ENCODE measurements at places on chromosomes 12 and 14.
A peak's percentile ranks its signal among the peaks of the same experiment; 100 is the strongest.

GRCh38 chr14:29799464-29800095 is 128.1 kb downstream of the PRKD1 start:
- no peak for DNase-seq

- no peak for DNase-seq
Observed at GRCh38 chr14:36771028-36771640, 109.5 kb downstream of the PAX9 start.

DNA sequence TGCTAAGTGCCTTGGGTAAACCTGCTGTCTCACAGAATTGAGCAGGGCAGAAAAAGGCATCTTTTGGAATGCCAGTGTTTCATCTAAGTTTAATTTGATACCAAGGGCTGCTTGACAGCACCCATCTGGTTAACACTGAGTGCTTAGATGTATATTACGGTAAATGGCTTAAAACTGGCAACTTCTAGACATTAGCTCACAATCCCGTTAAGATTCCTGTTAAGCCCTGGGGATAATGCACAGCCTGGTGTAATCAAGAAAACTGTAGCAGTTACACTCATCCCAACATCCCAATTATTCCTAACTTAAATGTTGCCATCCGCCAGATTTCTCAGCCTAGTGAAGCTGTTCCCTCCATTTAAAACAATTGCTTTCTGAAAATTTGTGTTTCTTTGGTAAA is 29.9 kb downstream of the PPFIBP1 start:
- no peak for DNase-seq

- DNase-seq, result no peak
Observed at GRCh38 chr12:72030277-72030676, 91.6 kb downstream of the TPH2 start.

GRCh38 chr14:71647086-71647784 is 285.0 kb upstream of the RGS6 start:
- no peak for DNase-seq

- DNase-seq, result peak; percentile 40
Observed at GRCh38 chr12:104909761-104910160, 48.3 kb downstream of the SLC41A2 start.

GRCh38 chr12:78455991-78456390 is 408.6 kb upstream of the SYT1 start:
- DNase-seq, result no peak

- DNase-seq, result no peak
Observed at GRCh38 chr14:22923746-22924145, 4.8 kb upstream of the RBM23 start.

DNA sequence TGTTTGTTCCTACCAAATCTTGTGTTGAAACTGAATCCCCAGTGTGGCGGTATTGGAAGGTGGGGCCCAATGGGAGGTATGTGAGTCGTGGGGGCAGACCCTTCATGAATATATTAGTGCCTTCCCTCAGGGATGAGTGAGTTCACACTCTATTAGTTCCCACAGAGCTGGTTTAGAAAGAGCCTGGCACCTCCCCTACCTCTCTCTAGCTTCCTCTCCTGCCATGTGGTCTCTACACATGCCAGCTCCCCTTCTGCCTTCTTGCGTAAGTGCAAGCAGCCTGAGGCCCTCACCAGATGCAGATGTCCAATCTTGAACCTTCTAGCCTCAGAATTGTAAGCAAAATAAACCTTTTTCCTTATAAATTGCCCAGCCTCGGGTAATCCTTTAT is 105.8 kb downstream of the SPTSSA start:
- DNase-seq, result peak; percentile 56

GRCh38 chr12:109131154-109132050 is 15.0 kb downstream of the ACACB start:
- peak; percentile 60 for DNase-seq

DNA sequence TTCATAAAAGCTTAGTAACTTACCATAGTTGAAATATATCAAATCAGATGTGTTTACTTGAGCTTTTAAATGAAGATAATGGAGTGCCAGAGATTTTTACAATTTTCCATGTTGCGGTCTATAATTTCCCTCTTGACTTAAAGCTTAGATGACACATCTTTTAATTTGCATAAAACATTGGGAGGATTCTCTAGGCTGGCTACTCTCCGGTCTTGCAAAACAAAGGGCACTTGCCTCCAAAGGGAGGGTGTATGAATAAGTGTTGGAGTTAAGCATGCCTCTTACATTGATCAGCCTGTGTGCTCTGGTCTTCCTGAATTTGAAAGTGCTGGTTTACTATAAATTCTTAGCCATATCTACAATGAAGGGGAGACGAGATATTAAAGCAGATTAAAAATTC is 336.4 kb upstream of the NAV3 start:
- peak; percentile 24 for DNase-seq

DNA sequence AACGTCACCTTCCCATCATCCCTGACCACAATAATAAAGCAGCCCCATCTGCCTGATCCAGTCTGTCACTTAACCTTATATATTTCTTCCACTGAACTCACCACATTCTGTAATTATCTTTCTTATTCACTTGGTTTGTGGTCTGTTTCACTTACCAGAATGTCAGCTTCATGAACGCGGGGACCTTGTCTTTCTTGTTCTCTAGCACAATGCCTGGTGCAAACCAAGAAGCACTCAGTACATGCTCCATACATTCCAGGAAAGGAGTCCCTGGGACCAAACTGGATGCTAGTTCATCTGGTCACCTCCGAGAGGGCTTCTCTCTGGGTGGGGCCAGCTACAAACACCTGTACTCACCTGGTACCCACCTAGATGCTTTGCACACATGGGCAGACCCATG is 17.4 kb upstream of the ANKRD33 start:
- no peak for DNase-seq

- DNase-seq, result no peak
Observed at GRCh38 chr14:102532204-102532658, 22.7 kb upstream of the ANKRD9 start.

DNA sequence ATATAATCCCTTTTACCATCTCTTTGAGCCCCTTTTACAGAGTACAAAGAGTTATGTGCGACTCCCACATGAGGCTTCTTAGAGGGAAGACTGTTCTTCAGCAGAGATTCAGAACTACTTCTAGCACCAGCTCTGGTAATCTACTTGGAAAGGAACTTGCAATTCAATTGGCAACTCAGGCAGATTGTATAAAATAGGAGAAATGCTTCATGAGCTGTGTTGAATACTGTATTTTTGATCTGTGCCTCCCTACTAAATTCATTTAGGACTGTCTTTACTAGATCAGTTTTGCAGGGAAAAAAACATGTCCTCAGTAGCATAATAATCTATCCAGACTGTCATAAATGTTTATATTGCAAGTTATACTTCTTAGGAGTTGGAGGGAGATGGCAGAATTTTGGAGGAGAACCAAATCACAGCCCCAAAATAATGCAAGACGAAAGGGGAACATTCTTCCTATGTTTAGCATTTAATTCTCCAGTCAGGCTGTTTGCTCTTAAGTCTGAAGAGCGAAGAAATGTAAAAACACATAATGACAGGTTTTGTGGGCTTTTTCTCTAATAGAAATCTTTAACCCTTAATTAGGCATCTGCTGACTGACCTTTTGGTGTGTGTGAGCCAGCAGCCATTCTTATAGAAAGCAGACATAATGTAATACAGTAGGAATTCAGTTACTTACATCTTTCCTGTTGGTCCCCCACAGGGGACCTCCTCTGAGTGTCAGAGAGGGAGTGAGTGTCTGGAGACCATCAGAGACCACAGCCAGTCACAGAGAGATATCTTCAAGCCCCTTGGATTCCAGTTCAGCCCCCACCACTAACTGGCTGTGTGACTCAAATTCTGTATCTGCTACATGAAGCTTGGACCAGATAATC is 3.9 kb downstream of the ANO4 start:
- no peak for DNase-seq

DNA sequence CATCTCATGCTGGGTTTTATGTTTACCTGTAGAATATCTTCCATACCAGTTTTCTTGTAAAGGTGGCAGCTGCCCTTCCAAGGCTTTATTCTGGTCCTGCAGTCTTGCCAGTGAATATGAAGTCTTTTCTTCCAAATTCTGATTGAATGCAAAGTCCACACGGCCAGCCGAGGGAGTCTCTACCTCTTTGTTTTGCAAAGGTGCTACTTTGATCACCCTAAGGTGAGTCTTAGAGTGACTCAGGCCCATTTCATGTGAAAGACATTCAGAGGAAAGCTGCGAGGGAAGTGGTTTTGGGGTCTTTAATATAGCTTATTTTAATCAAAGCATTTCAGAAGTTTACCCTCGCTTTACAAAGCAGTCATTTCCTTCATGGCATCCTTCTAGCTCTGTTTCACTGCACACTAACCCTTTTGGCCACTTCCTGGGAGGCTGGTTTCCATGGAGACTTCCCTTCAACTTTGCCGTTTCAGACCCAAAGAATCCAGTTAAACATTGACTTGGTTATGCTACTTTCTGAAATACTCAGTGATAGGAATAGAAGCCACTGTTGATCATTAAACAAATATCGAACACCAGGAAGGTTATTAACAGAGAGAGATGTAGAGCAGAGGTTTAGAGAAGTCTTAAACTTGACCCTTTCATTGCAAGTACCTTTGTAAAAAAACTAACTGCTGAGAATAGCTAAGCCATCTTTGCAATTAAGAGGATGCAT is at the start of gene CCDC198:
CCDC198 (minus strand) TSS at position 391 of the 715 bp plus-strand sequence; CDS start at position 249, 142 bp downstream.
- DNase-seq, result peak; percentile 5

GRCh38 chr12:83920821-83921547 is 991.6 kb downstream of the SLC6A15 start:
- DNase-seq, result no peak

DNA sequence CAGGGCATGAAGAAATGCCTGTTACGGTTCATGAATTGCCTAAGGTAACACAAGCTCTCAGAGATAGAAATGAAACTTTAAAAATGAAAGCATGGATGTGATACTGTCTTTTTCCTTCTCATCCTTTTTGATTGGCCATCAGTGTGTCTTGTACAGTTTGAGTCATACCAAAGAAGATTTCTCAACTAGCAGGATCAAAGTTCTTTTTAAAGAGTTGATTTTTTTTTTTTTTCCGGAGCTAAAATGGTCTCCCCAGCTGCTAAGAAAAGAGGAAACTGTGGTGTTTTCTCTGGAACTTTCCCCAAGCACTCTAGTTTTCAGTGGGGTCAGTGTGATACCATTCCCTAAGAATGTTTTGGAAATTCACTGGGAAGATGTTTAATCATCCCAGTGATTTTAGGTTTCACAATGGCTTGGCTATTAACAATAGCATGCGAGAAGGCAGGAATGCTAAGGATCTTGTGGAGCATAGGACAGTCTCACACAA is 105.0 kb downstream of the ETNK1 start:
- peak; percentile 91 for DNase-seq

DNA sequence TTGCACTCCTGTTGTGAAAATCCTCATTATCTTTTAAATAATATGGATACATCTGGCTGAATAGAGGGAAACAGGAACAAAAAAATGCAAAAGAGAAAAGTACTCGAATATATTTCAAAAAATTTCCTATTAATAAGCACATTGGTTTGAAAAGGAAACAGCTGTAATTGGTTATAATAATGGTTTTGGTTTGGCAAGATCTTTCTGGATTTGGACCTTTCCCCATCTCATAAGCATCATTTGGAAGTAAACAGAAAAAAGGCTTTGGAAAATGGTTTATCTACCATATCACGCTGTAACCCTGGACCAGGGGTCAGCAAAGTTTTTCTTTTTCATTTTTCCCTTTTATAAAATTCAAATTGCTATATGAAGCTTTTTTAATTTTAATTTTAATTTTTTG is 2.8 kb upstream of the NINJ2 start:
- DNase-seq, result peak; percentile 54

DNA sequence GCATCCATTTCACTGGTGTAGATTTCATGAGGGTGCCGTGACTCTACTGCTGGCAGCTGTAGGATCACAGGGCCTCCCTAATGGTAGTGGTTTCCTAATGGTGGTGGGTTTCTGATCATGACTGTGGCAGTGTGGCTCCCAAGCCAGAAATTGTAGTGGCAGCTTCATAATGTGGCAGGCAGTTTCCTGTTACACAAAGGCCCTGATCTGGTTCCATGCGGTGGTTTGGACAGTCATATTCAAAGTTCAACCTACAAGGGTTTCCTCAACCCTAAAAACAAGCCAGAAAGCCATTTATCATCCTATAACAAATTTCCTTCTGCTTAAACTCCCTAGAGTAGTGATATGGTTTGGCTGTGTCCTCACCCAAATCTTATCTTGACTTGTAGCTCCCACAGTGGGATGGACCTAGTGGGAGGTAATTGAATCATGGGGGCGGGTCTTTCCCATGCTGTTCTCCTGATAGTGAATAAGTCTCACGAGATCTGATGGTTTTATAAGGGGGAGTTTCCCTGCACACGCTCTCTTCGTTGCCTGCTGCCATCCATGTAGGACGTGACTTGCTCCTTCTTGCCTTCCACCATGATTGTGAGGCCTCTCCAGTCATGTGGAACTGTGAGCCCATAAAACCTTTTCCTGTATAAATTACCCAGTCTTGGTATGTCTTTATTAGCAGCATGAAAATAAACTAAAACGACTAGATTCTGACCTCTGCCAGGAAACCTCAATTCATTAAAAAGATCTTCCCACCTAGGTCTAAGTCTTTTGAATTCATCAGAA is 257.1 kb downstream of the EFCAB11 start:
- DNase-seq, result no peak

DNA sequence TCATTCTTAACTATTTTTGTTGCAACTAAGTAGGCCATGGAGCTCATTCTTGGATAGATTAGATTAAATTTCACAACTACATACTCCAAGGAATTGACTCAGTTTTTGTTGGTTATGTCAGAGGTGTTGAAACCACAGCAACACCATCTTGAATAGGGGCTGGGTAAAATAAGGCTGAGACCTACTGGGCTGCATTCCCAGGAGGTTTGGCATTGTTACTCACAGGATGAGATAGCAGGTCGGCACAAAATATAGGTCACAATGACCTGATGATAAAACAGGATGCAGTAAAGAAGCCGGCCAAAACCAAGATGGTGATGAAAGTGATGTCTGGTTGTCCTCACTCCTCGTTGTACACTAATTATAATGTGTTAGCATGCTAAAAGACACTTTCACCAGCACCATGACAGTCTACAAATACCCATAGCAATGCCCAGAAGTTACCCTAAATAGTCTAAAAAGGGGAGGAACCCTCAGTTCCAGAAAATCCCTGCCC is 20.9 kb downstream of the DMAC2L start:
- peak; percentile 90 for DNase-seq

GRCh38 chr14:104286496-104286895 is 148.1 kb downstream of the KIF26A start:
- DNase-seq, result no peak

DNA sequence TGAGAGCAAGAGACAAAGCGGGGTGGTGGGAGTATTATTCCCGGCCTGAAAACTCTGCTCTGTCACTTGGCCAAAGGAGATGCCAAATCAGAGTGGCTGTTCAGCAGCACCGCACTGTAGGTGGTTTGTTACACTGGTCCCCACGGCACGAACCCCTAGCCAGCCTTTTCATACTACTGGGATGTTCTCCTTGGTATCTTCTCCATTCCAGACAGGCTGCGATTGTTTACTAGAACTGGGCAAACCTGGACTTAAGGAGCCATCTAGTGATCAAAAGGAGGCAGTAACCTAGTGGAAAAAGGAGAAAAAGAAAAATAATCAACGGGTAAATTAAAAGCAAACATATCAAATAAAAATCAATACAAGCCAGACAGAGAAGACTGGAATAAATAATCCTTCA is 58.9 kb upstream of the TMTC2 start:
- DNase-seq, result peak; percentile 38

- DNase-seq, result no peak
Observed at GRCh38 chr14:63091394-63091996, 46.2 kb upstream of the KCNH5 start.

All from AG10803 (cell line).